Testis (tissue), 5 donors: ENCODE measurements at places on chromosomes 2 and 18. TPM values are rescaled to one million over a fixed set of nuclear protein-coding genes. Genes with fewer than 3 reads are reported as not detected.
A peak's percentile ranks its signal among the peaks of the same experiment; 100 is the strongest.

SNTG2 gene
- total RNA-seq, result 8.7 TPM

DOCK10 gene
- total RNA-seq, result 11.4 TPM

- no peak for DNase-seq
Measured at GRCh38 chr2:204834716-204835384, 289.6 kb downstream of the PARD3B start.

STON1 gene
- total RNA-seq, result 5.1 TPM

- no peak for DNase-seq
Measured at GRCh38 chr2:181461056-181461997, 4.1 kb downstream of the ITGA4 start.

- DNase-seq, result no peak
Measured at GRCh38 chr2:66535574-66536289, 100.8 kb downstream of the MEIS1 start.

GRCh38 chr18:79953971-79954651 lies 2.7 kb upstream of the SLC66A2 start:
- peak; percentile 5 for DNase-seq

EVX2 gene
- total RNA-seq, result 1.5 TPM

DNA sequence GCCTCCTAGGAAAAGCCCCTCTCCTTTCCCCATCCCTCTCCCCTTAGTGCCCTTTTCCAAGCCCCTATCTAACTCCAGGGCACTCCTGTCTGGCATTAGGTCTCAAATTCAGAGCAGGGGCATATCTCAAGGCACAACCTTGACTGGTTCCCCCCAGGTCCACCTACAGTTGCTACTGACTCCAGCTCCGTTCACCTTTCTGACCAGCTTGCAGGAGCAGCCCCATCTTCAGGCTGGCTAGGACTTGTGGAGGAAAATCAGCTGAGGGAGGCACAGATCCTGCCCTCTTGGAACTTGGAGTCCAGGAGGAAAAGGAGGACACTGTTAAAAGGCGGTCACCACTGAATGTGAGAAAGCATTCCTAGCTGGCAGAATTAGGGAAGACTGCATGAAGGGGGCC lies 152.4 kb downstream of the ZFP36L2 start:
- DNase-seq, result no peak

DNA sequence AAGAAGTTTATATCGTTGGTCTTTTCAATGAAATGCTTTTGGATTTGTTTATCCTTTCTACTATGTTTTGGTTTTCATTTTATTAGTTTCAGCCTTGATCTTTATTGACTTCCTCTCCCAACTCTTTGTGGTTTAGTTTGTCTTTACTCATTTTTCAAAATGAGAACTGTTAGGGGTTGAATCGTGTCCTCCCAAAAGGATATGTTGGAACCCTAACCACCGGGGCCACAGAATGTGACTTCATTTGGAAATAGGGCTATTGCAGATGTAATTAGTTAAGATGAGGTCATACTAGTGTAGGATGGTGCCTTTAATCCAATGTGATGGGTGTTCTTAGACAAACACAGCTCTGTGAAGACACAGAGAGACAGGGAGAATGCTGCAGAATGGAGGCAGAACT lies 60.4 kb upstream of the IL1R2 start:
- DNase-seq, result no peak
